ENCODE measurements at places on chromosomes 16 and 17.
A peak's percentile ranks its signal among the peaks of the same experiment; 100 is the strongest.

GRCh38 chr17:42142371-42142896 is 12.4 kb downstream of the RAB5C start:
- DNase-seq: no peak

DNA sequence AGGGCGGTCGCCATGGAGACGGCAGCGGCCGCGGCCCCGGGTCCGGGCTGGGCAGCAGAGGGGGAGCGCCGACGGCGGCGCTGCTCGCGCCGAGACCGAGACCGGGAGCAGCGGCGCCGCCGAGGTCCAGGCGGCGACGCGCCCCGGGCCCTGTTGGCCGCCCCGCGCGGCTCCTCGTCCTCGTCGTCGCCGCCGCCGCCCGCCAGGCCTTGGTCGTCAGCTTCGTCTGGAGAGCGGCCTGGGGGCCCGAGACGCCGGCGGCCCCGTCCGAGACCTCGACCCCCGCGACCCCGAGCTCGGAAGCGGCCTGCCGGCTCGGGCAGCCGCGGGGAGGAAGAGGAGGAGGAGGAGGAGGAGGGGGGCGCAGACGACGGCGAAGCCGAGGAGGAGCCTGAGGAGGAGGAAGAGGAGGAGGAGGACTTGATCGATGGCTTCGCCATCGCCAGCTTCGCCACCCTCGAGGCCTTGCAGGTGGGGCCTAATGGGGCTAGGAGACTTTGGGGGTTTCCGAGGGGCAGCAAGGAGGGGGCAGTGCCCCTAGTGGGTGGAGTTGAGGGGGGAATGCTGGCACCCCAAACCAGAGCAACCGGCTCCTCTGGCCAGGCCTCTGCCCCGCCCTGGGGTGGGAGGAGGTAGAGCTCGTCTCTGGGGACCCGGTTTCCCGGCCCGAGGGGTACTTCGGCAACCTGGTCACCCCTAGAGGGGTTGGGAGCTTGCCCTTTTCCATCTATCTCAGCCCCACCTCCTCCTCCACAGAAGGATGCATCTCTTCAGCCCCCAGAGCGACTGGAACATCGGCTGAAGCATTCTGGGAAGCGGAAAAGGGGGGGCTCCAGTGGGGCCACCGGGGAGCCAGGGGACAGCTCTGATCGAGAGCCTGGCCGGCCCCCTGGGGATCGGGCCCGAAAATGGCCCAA is 1.5 kb downstream of the FBRS start:
- peak; percentile 54 for DNase-seq

DNA sequence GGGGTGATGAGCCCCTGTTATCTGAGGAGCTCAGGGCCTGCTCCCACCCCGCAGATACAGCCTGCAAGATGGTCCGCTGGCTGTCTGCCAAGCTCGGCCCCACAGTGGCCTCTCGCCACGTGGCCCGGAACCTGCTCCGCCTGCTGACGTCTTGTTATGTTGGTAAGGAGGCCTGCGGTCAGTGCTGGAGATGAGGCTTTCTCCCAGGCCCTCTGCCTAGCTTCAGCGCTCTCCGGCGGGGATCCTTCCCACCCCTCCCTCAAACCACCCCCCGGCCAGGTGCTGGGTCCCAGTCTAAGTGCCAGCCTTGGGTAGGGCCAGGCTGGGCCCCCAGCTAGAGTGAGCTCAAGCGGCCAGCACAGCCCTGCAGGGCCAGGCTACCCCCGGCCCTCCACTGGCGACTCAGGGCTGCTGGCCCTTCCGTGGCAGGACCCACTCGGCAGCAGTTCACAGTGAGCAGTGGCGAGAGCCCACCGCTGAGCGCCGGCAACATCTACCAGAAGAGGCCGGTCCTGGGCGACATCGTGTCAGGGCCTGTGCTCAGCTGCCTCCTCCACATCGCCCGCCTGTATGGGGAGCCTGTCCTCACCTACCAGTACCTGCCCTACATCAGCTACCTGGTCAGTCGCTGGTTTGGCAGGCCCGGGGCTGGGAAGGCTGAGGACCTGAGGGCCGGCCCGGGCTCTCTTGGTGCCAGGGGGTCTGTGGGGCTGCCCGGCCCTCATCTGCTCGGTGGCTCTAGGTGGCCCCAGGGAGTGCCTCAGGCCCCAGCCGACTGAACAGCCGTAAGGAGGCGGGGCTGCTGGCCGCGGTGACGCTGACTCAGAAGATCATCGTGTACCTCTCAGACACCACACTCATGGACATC is 6.1 kb downstream of the WDR81 start:
- DNase-seq: no peak

- peak; percentile 40 for DNase-seq
Observed at GRCh38 chr17:17750881-17751280, 69.6 kb downstream of the RAI1 start.

DNA sequence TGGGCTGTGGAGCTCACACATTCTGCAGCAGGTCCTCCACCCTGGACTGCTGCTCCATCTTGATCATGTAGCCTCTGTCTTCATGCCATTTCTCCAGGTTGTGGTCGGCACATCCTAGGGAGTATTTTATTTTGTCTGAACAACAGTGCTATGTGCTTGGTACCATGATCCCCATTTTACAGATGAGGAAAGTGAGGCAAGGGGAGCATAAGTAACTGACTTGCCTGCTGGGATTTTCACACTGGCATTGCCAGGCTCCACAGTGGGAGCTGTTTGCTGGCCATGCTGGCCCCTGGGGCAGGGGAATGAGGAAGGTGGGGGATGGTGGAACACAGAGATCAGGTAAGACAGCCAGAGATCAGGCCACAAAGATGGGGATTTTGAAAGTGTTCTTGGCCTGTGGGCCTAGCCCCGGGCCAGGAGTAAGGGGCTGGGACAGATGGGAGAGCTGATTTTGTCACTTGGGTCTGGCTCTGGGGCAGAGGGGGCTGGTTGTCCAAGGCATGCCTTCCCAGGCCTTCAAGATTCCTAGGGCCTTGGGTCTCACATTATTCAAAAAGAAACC is 9.3 kb upstream of the ZNF500 start:
- no peak for DNase-seq

DNA sequence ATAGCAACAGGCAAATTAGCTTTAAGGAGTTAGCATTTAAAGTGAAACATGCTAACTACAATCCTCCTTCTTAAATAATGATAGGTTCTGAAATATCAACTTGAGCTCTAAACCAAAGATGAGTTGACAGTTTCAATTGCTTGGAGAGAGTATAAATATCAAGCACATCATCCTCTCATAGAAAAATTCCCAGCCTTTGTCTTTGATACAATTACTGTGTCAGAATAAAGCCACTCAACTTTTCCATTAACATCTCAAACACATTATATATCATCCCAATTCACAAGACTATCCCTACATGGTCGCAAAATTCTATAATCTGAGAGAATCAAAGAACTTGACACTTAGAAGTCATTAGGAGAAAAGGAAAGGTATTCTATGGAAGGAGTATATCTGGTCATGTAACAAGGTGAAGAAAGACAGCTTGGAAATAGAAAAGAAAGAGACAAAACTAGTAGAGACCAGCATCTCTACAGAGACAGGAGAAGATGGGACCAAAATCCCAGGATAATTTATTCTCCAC is 189.8 kb downstream of the CEP112 start:
- no peak for DNase-seq

Measured in stimulated activated CD4-positive, alpha-beta T cell treated with anti-CD3 and anti-CD28 coated beads, Interleukin-2, amount 100 ng/mL, for 24 hours (primary cell).